ENCODE measurements at places on chromosomes 12 and 14. TPM values are rescaled to one million over a fixed set of nuclear protein-coding genes. Genes with fewer than 3 reads are reported as not detected.

The KRT6C gene
- 155 TPM for total RNA-seq

The PLA2G1B gene
- total RNA-seq: not detected

The CHMP4A gene
- total RNA-seq: 40.7 TPM

The C1S gene
- 1.1 TPM for total RNA-seq
